Esophagus muscularis mucosa (tissue), 4 donors: ENCODE measurements at places on chromosomes 3 and 15. TPM values are rescaled to one million over a fixed set of nuclear protein-coding genes. Genes with fewer than 3 reads are reported as not detected.
A peak's percentile ranks its signal among the peaks of the same experiment; 100 is the strongest.

DNA sequence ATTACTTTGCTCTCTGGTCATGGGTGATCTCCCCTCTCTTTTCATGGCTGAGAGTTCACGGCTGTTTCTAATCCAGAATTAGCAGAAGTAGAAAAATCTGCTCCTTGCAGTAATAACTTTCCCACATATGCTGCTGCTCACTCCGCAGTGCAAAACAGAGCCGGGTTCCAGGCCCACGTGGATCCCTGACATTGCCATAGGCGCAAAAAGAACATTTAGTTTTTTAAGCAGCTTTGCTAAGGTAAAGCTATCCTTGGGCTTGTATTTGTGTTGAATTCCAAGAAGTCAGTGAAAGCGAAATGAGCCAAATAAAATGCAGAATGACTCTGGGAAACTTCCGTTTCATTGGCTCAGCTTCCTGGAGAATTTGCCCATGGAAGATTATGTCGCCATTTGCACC, 633.7 kb upstream of the SUCLG2 start:
- peak; percentile 45 for DNase-seq

DNA sequence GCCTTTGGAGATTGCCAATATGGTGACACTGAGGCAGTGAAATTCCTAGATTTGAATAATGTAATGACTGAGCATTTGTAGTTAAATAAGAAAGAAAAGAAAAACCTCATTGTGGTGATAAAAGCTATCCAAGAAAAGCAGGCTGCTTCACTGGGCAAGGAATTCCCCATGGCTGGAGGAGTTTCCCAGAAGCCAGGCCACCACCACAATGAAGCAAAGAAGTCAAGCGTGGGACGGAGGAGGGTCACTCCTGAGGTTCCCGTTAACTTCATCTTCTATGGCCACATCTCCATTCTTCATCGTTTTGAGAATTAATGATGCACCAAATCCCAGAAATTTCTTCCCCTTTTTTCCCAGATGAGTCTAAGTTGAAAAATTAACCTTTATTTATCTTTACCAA, 185.8 kb upstream of the BCL6 start:
- no peak for DNase-seq

GRCh38 chr3:13370609-13371008, 49.5 kb downstream of the NUP210 start:
- no peak for DNase-seq

The CD276 gene
- 58.1 TPM for total RNA-seq

- DNase-seq, result no peak
Measured at GRCh38 chr3:17515445-17516234, 226.8 kb downstream of the TBC1D5 start.

- no peak for DNase-seq
Measured at GRCh38 chr15:65211482-65211982, 259 bp upstream of the CILP start.

The DPPA2 gene
- total RNA-seq, result not detected

The TFDP2 gene
- 51.6 TPM for total RNA-seq

The CTXN2 gene
- total RNA-seq, result not detected

DNA sequence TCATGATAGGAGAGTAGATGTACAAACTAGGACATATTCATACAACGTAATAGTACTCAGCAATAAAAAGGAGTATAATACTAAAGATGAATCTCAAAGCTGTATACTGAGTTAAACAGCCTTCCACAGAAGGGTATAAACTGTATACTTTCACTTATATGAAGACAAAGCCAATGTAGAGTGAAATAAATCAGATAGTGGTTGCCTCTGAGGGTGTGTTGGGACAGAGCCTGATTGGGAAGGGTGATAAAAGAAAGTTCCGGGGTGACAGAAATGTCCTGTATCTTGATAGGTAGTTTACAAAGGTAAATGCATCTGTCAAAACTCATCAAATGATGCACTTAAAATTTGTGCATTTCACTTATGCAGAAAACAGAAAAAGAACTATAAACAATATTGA, 122.5 kb downstream of the ADAM10 start:
- DNase-seq, result no peak

GRCh38 chr3:152350776-152351175, 82.0 kb downstream of the MBNL1 start:
- no peak for DNase-seq

The ZNF501 gene
- total RNA-seq, result 7.2 TPM

The CKMT1B gene
- 1.3 TPM for total RNA-seq

GRCh38 chr3:108806316-108806715, 16.3 kb upstream of the TRAT1 start:
- no peak for DNase-seq

DNA sequence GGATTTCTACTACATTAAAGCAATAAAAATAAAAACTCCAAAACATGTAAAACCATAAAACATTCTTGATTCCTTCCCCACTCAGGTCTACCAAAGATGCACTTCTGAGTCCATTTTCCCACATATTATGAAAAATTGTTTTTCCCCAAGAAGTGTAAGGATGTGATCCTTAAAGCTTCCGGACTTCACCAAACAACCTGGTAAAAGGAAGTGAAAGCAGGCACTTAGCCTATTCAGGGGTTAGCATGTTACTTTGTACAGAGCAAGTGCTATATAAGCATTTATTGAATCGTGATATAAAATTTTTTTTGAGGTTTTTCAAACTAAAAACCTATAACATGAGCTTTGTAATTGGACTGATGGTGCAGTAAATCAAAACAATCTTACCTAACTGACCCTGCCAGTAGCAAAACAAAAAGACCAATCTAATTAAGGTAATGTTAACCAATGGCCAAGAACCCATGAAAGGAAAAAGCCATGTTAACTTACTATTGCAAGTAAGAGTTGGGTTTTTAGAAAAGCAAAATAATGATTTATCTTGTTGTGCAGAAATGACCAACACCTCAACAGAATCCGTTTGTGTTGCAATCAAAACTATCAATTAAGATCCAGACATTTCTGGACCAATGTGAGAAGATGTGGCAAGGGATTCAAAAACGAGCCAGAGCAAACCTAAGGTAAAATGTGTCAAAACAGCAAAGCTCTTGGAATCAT, 1.8 kb downstream of the SETD2 start:
- no peak for DNase-seq

DNA sequence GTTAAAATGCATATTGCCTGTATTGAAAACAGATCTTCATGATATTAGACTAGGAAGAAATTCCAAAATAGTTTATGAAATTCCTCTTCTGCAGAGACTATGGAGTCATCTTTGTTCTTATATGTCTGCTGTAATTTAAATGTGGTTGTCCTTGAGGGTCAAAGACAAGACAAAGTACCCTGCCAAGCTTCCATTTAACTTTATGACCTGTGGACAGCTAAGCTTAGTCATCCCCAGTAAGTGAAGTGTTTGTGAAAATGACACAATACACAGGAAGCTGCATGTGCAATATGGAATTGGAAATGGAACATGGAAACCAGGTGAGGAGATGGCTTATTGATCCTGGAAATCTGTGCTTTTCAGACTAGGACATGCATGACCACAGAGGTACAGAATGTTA, 68.5 kb upstream of the GBE1 start:
- no peak for DNase-seq

- no peak for DNase-seq
Measured at GRCh38 chr3:132443421-132443820, 26.1 kb downstream of the DNAJC13 start.

The LRRC57 gene
- 15.6 TPM for total RNA-seq

The FILIP1L gene
- total RNA-seq, result 120 TPM

DNA sequence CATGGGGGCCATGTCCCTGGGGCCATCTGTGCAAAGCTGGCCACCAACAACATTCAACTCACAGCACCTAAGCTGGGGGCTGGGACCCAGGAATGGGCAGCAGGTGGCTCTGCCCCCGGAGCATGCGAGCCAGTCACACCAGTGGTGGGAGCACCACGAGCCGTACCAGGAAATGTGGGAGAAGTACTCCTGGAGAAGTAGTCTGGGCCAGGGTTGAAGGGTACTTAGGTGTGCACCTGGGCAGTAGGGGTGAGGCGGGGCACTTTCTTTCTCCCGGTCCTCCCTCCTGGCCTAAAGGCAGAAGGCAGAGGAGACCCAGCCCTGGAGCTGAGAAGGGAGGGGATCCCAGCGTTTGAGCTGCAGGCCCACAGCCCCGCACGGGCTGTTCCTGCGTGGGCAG, 94.2 kb downstream of the PLXNA1 start:
- DNase-seq, result no peak

The AGBL1 gene
- total RNA-seq, result not detected

DNA sequence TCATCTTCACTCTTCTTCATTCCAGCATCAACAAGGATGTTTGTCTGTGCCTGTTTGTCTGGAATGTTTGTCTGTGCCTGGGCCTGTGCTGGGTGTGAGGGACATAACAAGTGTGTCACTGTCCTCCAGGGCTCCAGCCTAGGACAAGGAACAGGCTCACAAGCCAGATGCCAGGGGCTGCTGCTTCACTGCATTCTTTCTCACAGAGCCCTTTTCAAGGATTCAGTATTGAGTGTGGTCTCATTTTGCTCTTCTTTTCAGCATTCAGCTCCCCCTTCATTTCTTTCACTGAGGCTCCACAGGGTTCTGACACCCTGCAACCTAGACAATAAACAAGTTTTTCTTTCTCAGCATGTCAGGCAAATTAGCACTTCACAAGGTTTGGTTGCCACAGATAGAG, 43.6 kb upstream of the KY start:
- no peak for DNase-seq
